Fibroblast of skin of right biceps (primary cell): ENCODE measurements at places on chromosomes 7 and 10.

DNA sequence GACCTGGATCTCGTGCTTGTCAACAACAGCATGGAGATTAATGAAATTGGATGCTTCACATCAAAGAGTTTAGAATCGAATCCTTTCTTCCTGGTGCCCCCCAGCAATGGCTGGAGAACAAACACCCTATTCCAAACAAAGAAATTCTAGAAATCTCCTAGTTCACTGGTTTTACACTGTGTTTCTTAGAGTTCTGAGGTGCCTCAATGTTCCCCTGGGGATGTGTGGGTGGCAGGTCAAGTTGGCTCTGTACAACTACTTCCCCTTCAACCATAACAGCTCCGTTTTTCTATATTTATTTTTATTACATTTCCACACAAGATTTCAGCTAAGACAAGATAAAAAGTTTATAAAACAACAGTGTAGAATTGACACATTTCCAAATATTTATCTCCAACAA is 22.5 kb downstream of the CH25H start:
- DNase-seq, result no peak

GRCh38 chr7:99040104-99040958 is 103.6 kb downstream of the SMURF1 start:
- DNase-seq, result peak; percentile 83

- peak; percentile 41 for DNase-seq
Observed at GRCh38 chr10:29324220-29324841, 35.5 kb downstream of the LYZL1 start.

DNA sequence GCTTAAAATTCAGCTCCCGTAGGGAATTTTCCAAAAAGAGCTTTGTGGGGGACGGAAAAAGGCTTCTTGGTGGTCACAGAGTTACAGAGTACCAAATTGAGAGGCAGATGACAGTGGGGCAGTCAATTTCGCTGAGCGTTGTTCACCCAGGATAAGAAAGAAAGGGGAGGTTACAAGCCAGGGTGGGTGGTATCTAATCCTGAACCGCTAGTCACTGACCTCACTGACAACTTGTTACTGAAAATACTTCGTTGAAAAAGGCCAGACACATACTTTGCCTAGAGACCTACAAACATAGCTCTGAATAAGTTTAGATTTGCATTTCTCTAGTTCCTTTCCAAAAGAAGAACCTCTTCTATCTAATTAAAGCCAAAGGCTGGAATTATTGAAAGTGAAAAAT is at the start of gene CTNNA3:
CTNNA3 (minus strand) TSS at position 167 of the 400 bp plus-strand sequence.
- no peak for DNase-seq

GRCh38 chr7:25083201-25083600 is 41.9 kb downstream of the CYCS start:
- DNase-seq, result no peak

DNA sequence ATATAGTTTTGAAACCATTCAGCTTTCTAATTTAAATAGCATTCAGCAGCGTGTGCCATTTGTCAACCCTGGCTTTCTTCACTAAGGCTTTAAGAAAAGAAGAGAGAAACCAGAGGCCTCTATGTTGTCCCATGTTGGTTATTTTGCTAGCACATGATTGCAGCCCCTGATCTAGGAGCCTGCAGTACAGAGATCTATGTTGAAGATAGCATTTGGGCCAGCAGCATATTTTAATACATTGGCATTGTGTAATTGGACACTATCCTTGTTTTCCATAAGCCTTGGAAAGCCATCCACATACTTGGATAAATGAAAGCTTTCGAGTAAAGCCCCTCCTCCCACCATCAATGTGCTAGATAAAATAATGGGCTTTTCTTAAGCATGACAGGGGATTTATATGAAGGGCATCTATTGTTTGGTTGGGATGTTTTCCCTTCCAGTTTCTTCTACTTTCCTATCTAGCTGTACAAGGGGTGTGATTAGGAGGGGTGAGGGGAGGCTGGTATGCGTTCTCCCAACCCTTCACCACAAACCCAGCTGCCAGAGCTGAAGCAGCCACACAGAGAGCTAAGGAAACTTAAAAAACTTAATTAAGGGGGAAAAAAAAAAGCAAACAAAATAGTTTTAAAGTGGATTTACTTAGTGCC is 23.1 kb upstream of the SDHAF3 start:
- DNase-seq, result no peak
